ENCODE measurements at places on chromosomes 1 and 21.

- no peak for DNase-seq
Measured at GRCh38 chr1:78651241-78651640, 1.6 kb downstream of the IFI44 start.

DNA sequence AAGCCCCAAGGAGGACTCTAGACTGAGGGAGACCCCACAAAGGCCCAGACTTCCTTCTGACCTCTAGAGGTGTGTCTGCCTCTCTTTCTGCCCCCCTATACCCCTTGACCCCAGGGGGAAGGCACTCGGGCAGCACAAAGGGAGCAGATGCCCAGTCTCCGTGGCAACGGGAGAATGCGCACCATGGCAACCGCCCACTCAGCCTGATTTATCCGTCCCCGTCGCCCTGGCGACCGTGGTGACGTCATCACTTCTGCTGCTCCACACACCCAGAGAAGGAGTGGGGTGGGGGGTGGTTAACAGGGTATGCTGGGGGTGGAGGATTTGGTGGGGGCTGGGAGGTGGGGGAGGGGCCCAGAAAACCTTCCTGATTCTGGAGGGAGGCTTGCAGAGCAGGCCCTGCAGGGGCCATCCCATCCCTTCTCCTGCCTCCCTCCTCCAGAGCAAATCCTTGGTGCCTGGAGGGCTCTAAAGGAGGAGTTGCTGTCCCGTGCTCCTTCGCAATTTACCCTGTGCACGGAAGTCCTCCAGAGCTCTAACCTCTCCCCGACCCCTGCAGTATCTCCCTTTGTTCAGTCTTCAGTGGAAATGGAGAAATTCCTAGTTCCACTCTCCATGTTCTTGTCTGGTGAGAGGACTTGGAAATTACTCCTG, 6.3 kb downstream of the CELF3 start:
- peak; percentile 74 for DNase-seq

DNA sequence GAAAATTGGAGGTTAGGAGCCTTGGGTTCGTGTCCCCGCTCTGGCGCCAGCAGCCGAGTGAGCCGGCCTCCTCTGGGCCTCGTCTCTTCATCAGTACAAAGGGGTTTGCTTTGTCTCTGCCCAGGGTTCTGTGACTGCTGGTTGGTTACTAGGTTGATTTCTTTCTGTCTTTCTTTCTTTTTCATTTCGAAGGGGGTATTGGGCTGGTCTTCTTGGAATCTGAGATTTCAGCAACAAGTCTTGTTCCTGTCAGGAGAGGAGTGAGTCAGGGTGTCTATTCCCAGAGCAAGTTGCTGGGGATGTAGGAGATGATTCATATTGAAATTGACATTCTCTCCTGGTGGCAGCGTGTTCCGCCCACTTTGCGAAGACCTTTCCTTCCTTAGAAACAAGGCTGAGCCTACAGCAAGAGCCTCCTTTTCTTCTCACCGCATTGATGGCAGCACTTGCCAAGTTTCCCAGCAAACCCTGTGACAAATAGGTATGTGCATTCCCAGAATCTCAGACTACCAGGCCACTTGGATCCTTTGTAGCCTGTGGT, 79.2 kb downstream of the MAN1C1 start:
- DNase-seq = no peak

DNA sequence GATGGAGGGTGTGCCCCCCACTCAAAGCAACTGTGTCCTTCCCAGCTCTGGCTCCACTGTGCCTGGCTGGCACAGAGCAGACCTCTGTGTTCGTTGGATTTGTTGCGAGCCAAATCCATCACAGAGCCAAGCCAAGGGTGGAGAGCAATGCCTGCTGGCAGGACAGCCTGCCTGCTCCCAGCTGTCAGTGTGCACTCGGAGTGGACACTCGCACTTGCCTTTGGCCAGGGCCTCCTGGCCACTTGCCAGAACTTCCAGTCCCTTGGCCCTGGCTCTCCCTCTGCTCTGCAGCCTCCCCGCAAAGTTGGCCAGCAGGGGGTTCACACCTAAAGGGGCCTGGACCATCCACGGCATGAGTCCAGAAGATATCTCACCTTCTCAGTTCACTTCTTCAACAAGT, 16.4 kb downstream of the HEYL start:
- no peak for DNase-seq

DNA sequence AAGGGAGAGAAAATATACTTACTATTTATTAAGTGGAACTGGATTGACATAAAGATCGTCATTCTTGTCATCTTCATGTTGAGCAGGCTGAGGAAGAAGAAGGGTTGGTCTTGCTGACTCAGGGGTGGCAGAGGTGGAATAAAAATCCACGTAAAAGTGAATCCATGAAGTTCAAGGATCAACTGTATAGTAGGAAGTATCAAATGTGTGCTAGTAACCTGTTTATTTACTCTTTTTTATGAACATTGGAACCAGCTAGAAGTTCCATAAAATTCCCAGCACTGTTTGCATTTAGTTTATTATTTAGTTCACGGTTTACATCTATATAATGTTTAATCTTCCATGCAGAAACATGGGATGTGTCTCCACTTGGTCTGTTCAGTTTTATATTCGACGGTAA, 70.7 kb downstream of the PLPPR4 start:
- DNase-seq = no peak

- no peak for DNase-seq
Measured at GRCh38 chr1:167538657-167539056, 14.9 kb downstream of the CREG1 start.

DNA sequence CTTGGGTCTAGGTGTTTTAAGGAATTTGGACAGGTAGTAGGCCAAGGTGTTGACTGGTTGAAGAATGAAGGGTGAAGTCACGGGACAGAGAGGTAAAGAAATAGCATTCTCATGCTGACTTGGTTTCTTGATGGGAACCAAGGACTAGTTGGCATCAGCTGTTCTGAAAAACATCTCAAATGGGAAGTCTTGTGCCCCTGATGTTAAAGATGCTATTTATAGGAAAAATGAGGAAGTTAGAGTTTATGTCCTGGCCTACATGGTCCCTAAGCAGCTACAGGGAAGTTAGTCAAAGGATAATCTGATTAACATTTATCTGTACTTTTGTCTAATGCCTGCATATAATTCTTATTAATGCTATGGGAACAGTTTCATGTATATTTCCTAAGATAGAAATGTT, 262.4 kb downstream of the HHIPL2 start:
- DNase-seq = no peak

DNA sequence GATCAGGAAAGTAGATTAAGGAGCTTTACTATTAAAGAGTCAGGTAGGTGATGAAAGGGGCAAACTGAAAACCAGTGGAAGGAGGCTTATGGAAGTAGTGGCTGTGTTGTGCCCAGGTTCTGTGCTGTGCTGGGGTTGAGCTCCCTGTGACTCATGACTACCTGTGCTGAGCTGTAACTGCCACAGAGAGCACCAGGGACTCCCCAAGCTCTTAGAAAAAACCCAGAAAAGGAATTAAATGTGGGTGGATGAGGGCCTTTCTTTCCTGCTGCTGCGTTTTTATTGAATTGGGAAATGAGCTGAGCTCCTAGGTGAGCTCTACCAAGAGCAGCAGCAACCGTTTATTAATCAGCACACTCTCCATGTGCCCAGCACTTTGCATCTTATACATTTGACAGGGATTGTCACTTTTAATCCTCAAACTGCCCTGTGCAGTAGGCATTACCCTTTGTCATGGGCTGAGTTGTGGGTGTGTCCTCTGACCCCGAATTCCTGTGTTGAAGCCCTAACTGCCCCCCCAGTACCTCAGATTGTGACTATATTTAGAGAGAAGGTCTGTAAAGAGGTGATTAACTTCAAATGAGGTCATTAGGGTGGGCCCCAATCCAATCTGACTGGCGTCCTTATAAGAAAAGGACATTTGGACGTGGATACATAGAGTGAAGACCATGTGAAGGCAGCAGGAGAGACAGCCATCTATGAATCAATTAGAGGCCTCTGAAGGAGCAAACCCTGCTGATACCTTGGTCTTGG, 65.4 kb downstream of the AK4 start:
- no peak for DNase-seq

DNA sequence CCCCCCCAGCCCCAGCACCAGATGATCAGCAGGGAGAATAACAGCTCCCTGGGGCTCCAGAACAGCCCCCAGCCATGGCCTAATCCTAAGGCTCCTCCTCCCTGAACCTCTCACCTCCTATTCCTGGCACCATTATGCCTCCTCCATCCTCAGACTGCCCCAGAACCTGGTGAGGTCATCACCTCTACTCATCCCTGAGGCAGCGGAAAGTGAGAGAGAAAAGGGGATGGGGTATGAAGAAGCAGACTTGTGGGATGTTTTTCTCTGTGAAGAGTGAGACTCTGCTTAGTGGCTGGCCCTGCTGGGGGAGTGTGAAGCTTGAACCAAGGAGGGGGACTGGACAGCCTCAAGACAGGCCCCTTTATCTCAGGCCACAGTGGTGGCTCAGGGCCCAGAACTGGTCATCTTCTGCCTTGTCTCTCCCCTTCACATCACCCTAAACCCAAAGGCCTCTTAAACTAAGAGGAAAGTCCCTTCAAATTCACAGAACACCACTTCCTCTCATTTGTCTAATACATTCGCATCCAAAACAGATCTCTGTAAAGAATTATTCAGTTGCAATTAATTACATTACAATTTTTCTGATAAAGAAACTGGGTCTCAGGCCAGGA, 2.2 kb upstream of the PPM1J start:
- no peak for DNase-seq

- no peak for DNase-seq
Measured at GRCh38 chr1:100036718-100037655, 67.2 kb downstream of the SLC35A3 start.

DNA sequence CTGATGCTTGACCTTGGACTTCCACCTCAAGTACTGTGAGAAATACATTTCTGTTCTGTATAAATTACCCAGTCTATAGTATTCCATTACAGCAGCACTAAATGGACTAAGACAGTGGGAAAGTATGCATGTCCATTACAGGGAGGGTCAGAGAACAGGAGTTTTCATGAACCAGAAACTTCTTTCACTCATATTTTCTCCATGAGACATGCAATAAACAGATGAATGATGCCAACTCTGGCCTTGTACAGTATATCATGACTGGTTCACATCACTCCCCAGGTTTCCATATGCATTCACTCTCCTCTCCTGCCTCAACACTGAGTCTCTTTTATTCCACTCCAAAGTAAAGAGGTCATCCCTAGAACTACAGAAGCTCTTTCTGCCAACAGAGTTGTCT, 4.5 kb upstream of the IFI16 start:
- DNase-seq = no peak

DNA sequence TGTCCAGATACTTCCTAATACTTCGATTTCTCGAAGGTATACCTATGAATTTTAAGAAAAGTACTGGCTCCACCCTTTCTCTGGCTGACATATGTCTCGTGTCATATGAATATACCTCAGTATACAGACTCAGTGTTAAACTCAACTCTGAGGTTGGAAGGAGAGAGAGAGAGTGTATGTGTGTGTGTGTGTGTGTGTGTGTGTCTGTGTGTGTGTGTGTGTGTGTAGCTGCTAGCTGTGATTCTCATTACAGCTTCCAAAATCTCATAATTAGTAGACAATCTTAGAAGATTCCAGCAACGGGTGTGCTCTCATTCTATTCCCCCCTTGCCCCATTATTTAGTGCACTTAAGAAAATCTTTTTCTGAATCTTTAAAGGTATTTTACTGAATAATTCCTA, 380.3 kb upstream of the B3GALT2 start:
- no peak for DNase-seq
